ENCODE measurements at places on chromosomes 1 and 21.

DNA sequence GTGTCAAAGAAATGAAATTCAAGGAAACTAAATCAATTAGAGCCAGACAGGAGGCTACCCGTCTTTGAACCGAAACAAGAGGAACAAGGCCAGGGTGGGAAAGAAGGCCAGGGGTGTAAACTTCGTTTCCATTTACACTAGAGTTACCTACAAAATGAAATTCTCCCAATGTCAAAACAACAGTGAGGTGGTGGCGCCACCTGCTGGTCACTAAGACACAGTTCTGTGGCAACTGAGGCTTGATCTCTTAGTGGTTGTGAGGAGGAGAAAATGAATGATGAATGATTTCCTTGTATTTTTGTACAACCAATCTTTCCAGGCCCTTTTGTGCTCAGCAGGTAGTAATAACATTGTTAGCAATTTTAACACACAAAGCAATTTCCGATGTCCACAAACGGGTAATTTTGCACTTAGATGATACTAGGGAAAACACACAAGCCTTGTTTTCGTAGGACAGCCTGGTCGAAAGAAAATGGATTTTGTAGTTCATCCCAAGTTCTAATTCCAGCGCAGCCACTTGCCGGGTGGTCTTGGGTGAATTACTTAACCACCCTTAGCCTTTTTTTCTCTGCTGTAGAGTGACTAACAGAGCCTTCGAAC is 54.8 kb upstream of the SOD1 start:
- peak; percentile 15 for DNase-seq

GRCh38 chr1:14140831-14141401 is 440.9 kb downstream of the PRDM2 start:
- DNase-seq, result no peak

- no peak for DNase-seq
Observed at GRCh38 chr1:244089561-244089960, 38.5 kb downstream of the ZBTB18 start.

GRCh38 chr1:232628335-232629249 is 1.3 kb downstream of the SIPA1L2 start:
- DNase-seq, result no peak

- no peak for DNase-seq
Observed at GRCh38 chr1:151990058-151990855, 3.4 kb downstream of the S100A10 start.

GRCh38 chr21:42864815-42865775 is 14.2 kb downstream of the WDR4 start:
- DNase-seq, result no peak

GRCh38 chr1:38680801-38681510 is 178.6 kb downstream of the RRAGC start:
- DNase-seq, result no peak

DNA sequence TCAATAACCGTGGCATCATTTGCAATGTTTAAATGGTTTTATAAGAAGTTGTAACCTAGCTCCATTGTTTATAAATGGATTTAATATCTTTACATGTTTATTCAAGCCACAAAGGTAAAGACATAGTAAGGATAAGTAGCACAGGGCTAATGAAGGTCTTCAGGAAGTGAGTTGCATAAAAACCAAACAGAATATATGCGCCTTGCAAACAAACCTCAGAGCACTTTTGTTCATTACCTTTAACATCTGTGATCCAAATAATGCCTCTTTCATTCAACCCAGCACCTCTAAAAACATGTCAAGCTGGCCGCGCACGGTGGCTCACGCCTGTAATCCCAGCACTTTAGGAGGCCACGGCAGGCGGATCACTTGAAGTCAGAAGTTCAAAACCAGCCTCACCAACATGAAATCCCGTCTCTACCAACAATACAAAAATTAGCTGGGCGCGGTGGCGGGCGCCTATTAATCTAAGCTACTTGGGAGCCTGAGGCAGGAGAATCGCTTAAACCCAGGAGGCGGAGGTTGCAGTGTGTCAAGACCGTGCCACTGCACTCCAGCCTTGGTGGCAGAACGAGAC is 25.3 kb downstream of the BRINP3 start:
- no peak for DNase-seq

DNA sequence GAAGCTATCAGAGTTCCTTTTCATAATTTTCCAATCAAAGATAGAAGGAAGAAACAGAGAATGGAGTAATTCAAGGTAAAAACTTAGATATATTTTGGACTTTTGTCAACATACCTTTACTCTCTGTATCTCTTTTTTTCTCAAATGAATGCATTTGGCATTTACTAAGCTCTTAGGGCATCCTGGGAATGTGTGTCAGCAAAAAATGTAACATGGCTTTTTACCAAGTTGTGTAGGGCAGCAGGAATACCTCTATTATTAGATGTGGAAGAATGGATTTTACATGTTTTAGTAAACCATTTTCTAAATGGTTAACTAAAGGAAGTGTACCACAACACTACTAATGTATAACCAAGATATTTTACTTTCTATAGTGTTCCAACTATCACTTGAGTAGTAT is 4.2 kb upstream of the COL11A1 start:
- DNase-seq, result no peak

All from non-pigmented ciliary epithelial cell (primary cell).